Activated T-cell treated with anti-CD3 and anti-CD28 coated beads, Interleukin-2, amount 50 U/mL, for 72 hours (primary cell): ENCODE measurements at places on chromosomes 5 and 9.
A peak's percentile ranks its signal among the peaks of the same experiment; 100 is the strongest.

- no peak for DNase-seq
Observed at GRCh38 chr5:154648706-154649105, 106.5 kb upstream of the LARP1 start.

DNA sequence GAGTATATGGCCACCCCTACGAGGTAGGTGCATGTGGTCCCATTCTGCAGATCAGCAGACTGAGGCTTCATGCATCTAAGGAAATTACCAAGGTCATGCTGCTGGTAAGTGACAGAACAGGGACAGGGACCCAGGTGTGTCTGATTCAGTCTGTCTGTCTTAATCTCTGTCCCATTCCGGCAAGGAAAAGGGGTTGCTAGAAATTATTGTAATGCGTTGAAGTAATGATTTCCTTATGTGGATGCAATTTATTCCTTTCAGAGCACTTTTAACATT lies 76.8 kb downstream of the AMBP start:
- DNase-seq: no peak

GRCh38 chr9:71924576-71924975 lies 13.1 kb downstream of the C9orf85 start:
- no peak for DNase-seq

DNA sequence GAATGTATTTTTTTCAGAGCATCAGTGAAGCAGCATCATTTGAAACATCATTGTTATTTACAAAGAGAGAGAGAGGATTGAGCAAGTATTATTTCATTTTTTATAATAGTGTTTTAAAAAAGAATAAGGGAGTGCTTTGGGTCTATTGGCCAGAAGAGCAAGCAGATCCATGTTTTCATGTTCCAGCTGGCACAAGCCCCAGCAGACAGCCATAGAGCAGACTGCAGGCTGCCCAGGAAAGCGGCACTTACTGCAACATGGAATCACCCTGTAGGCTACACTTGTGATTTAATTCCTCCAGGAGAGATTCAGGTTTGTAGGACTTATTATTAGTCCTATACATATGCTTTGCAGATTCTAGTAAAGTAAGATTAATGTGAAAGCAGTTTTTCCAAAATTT lies 407.0 kb upstream of the GRAMD2B start:
- DNase-seq: no peak

- DNase-seq: no peak
Observed at GRCh38 chr9:15423231-15423985, 732 bp downstream of the SNAPC3 start.

GRCh38 chr9:112396872-112397271 lies 17.0 kb downstream of the HSDL2 start:
- DNase-seq: no peak

DNA sequence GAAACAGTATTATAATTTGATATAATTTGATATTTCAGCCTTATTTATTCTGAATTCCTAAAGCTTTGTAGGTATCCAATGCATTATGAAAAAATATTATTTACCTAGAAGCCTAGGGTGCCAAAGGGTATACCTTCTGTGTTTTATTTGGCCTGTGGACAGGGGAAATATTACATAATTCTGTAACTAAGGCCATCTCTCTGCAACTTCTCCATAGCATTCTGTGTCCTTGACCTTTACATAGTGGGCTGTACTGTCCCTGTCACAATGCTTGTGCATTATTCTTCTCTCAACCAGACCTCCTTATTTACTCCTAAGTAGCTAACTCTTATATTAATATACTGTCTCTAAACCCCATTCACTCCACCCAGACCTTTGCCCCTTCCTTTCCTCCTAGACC lies 57.0 kb upstream of the RANBP6 start:
- no peak for DNase-seq

- no peak for DNase-seq
Observed at GRCh38 chr5:154771383-154771901, 16.3 kb downstream of the LARP1 start.

DNA sequence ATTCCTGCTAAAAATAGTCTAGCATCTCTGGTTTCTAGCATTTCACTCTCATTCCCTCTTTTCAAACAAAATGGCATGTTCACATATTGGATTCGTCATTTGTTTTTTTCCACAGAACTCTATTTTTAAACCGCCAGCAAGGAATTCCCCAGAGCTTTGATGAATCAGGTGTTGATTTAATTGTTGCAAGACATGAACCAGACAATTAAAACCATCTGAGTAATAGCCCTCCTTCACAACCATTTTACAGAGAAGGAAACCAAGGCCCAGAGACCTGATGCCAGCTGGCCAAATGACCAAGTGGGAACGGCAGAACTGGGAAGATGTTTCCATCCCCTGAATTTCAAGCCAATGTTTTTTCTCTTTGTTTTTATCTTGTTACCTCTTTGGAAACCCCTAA lies 167.0 kb downstream of the CAAP1 start:
- no peak for DNase-seq

- DNase-seq: no peak
Observed at GRCh38 chr5:81428861-81429260, 34.9 kb upstream of the ACOT12 start.

DNA sequence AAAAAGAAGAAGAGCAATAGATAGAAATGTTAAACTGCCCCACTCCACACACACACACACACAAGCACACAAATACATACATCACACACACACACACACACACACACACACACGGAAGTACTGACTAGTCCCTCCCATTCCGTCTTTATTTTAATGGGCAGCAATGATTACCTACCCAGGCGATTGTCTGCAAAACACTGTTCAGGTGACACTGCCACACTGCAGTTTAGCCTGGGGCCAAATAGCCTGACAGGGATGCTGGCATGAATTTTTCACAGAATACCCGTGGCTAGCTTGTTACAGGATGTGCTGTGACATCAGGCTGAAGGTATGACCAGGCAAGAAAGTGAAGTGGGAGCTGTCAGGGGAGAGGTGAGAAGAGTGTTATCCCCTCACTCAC lies 86.9 kb downstream of the FRMD3 start:
- DNase-seq: no peak

GRCh38 chr5:137733006-137733405 lies 2.9 kb downstream of the KLHL3 start:
- DNase-seq: no peak

DNA sequence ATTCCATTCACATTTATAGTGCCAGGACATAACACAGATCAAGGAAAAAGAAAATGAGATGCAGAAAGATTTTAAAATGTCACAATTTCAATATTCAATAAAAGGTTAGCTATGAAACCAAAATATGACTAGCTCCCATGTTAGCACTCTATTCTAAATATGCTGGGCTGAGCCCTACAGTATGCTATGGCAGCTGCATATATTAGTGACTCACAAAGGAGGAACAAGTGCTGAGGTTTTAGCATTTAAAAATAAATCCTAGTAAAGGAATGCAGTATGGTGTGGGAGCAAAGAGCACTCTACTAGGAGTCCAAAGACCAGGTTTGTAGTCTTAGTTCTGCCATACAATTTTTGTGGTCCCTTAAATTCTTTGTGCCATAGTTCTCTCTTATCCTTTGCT lies 118.4 kb downstream of the OXCT1 start:
- DNase-seq: no peak

DNA sequence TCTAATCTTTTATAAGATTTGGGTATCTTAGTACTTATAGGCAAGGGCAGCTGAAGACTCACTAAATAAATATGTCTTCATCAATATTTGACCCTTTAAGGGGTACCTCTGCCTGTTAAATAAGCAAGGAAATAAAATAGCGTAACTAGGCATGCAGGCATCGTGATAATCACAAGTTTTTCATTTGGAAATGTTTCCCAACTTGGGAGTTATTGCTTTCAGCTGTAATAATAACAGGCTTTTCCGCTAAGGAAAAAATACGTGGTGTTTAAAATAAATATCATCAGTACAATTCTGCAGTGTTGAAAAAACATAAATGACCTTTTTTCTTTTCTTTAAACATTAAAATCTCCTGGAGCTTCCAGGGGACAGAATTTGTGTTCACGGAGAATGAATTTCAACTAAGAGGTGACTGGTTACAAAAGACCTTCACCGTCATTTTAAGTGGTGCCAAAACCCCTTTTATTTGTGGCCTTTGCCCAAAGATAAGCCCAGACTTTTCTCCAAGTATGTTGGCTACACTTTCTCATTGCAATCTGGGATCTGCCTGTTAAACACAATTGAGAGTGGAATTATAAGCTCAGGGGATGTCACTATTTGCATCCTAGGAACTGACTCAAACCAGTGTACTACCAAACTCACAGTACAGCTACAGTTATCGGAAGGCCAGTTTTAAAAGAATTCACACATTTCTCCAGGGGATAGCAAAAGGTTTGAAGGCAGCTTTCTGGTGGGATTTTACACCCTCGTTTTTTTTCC lies 218.6 kb downstream of the FBXL7 start:
- no peak for DNase-seq

GRCh38 chr5:10660135-10660534 lies 96.3 kb downstream of the ANKRD33B start:
- no peak for DNase-seq

GRCh38 chr5:142080248-142080647 lies 28.3 kb upstream of the NDFIP1 start:
- DNase-seq: no peak

DNA sequence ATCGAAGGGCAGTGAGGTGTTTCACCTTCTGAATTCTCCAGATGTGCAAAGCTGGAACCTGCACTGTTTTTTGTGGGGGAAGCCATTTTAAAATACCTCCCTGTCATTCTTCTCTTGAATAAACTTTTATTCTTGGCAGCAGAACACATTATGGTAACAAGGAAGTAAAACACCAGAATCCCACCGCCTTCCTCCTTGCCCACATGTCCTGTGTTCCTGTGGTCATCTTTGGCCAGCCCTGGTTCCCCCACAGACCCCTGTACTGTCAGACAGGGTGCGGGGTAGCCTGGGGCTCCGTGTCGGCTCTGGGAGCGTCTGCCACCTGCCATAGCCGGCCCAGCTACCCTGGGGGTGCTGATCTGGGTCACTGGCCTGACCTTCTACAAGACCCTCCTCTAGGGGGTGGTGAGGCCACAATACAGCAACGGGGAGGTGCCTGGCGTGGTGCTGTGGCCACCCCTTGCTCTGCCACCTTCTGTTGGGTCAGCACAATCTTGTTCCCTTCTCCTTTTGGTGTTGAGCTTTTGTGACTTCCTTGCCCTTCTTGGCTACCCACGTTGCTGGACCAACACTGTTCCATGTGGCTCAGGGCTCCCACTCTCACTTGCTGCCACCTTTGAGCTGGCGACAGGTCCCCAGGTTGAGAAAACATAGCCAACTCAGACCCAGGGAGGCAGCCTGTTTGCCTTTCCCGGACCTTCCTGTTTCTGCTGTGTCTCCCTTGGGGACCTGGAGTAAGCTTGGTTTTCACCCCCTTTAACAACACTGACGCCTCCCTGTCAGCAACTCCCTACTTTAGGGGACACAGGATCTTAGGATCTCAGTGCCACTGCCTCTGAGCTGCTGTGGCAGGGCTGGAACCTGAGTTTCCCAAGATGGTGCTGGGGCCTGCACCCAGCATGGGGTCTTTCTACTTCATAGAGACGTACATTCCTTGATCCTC lies 4.8 kb downstream of the WNK2 start:
- DNase-seq: no peak

DNA sequence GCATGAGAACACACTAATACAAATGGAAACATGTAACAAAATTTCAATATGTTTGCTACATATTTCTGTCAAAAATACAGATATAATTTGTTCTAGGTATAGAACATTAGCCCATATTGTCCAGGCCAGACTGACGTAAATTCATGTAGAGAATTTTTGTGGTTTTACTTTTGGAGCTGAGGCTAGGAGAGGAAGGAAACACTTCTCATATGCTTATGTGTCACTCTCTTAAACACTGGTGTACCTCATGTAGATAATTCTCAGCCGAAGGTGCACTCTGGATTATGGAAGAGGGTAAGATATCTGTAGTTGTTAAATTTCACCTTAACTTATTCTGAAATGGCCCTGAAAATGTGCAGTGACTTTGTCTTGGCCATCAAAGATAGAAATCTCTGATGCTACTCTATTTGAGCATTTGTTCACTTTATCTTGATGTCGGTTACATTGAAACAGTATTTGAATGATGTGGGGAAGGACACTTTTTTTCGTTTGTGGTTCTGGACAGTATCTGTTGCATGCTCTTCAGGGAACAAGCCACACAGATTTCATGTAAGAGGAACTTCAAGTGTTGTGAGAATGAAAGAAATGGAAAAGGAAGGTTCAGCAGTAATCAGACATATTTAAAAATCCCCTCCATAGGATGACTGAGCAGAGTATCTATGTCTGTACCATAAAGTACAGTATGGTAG lies 202.7 kb downstream of the SPATA31D1 start:
- no peak for DNase-seq

DNA sequence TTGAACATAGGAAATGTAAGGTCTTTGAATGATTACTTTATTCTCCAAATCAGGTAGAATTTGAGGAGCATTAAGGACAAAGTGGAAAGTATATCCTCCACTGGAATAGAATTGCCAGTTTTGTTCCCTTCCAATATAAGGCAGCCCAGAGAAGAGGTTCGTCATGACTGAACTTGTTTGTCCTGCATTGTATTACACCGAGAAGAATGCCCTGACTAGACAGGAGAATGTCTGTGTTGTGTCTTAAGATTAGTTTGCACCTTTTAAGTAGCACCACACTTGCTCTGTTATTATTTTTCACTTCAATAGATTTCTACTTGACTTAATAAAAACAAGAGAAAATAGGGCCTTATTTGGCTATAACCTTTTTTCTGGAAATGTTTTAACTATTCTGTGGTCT lies 586.2 kb upstream of the PTGER4 start:
- DNase-seq: no peak

GRCh38 chr5:58827463-58827862 lies 244.6 kb downstream of the RAB3C start:
- DNase-seq: no peak

GRCh38 chr5:69404659-69405330 lies 10.1 kb upstream of the MARVELD2 start:
- no peak for DNase-seq

DNA sequence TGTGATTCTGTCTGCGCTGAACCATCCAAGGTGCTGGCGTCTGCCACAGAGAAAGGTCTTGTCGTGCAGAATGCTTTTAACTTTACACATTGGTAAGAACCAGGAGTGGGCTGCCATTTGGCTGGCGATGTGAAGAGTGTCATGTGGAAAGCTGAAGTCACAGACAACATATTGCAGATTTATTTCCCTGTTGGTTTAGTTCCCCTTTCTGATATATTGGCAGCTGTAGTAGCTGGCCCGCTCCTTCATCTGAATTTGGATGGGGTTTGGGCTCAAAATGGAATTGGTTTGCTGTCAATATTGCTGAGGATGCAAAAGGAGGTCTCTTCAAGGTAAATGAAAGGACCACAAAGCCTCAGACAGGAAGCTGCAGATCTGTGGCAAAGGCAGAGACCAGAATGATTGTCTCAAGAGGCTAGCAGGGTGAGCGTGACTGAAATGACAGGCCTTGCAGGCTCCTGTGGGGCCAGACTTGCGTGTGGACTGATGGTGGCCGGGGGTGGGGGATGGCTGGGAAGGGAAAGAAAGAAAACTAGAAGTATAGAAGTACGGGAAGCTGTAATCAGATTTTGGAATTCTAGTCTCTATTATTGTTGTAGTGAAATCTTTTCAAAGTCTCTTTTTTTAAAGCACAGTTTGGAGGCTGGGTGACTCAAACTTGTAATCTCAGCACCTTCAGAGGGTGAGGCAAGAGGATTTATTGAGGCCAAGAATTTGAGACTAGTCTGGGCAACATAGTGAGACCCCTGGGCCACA lies 25.1 kb upstream of the CD180 start:
- peak; percentile 69 for DNase-seq
